OCI-M1 (cell line): ENCODE measurements at places on chromosomes 5 and 9.

- peak; percentile 59 for DNase-seq
These were observed 55.2 kb upstream of the TMEM215 start for GRCh38 chr9:32728181-32728580.

GRCh38 chr5:9707732-9708462 is 77.7 kb upstream of the TAS2R1 start:
- DNase-seq = no peak

- DNase-seq = no peak
These were observed 389.4 kb upstream of the SLC24A2 start for GRCh38 chr9:20178197-20178596.

- peak; percentile 85 for DNase-seq
These were observed 10.9 kb upstream of the LAMC3 start for GRCh38 chr9:130997925-130998596.

DNA sequence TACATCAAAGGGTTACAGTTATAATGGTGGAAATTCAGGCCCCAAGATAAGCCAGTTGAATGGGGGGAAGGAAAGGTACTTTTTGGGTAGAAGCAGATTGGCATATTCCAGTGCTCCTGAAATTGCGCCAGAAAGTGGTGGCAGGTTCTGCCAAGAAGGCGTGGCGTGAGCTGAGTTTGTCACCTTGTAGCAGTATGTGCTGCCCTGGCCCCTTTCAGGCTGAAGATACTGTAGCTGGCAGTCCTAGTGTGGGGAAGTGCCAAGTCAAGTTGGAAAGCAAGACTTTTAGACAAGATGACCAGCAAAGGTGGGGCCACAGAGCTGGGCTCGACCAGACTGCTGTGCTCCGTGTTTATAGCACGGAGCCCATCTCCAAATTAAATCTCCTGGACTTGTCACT is 133.6 kb upstream of the GLRA1 start:
- DNase-seq = no peak

- DNase-seq = no peak
These were observed 32.6 kb downstream of the WDR36 start for GRCh38 chr5:111124793-111125192.

GRCh38 chr9:13278023-13278367 is 1.5 kb downstream of the MPDZ start:
- DNase-seq = no peak

GRCh38 chr5:179143446-179143845 is 83.3 kb downstream of the ZNF354C start:
- peak; percentile 4 for DNase-seq

DNA sequence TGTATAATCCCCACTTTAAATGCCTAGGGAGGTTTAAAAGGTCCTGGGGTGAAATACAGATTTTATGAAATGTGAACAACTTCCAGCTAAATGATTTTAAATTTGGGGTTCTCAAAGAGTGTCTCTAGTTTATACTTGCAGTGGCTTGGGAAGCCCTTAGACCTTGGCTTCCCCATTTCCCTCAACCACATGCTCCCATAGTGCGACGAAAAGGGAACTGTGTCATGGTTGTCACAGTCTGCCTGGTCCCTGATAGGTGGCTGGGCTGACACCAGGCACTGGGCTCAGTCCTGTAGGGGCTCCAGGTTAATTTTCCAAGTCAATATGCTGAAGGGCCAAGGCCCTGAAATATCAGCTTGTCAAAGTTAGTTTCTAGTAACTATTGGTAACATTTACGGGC is 10.4 kb upstream of the CXCL14 start:
- DNase-seq = peak; percentile 31

GRCh38 chr5:138258704-138259292 is 15.6 kb downstream of the GFRA3 start:
- DNase-seq = no peak

DNA sequence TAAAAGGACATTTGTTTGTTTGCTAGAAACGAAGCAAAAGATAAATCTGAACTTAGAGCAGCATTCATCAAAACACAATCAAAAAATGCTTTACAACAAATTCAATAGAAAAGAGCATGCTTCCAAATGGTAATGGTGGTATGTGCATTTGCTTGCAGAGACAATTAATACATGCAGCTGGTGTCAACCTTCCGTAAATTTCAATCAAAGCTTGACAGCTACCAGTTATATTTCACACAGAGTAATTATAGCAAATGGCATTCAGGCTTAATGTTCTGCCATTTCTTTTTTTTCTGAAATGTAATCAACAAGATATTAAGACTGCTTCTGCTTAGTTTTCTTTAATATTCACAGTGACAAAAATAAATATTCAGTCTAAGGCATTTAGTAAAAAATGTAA is 90.6 kb downstream of the AUH start:
- DNase-seq = no peak

GRCh38 chr9:98989036-98990000 is 45.6 kb downstream of the COL15A1 start:
- peak; percentile 6 for DNase-seq

- no peak for DNase-seq
These were observed 37.3 kb downstream of the SEC61B start for GRCh38 chr9:99259231-99259918.

DNA sequence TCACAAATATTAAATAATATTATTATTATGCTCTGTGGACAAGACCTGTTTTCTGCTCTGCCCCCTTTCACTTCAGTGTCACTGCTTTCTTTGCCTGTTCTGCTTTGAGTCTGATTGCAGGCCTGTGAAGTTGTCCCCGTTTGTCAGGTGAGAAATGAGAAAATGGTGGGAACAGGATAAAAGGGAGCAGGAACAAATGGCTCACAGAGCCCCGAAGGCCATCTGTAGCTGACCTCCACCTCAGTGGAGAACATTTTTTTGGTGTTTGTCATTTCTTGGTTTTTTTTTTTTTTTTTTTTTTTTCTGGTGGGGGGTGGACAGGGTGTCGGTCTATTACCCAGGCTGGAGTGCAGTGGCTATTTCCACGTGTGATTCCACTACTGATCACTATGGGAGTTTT is 13.2 kb upstream of the S100Z start:
- DNase-seq = no peak

GRCh38 chr5:39199335-39199734 is 20.0 kb downstream of the FYB1 start:
- no peak for DNase-seq

DNA sequence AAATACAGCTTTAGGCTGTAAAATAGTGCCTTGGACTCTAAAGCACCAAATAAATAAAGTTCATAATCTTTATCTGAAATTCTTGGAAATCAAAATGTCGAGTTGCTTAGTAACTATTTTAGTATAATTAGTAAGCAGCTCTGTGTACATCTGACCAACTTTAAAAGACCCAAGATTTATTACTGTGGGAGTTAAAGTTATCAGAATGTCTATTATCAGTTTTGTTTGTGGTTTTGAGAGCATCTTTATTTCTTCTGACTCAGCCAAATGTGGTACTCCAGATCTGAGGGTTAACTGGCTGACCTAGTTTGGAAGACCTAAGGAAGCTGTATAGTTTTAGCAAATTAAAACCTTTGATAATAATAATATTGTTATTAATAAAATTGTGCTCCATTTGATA is 81.2 kb downstream of the PRLR start:
- peak; percentile 23 for DNase-seq

GRCh38 chr5:58294598-58295305 is 165.1 kb downstream of the PLK2 start:
- no peak for DNase-seq

DNA sequence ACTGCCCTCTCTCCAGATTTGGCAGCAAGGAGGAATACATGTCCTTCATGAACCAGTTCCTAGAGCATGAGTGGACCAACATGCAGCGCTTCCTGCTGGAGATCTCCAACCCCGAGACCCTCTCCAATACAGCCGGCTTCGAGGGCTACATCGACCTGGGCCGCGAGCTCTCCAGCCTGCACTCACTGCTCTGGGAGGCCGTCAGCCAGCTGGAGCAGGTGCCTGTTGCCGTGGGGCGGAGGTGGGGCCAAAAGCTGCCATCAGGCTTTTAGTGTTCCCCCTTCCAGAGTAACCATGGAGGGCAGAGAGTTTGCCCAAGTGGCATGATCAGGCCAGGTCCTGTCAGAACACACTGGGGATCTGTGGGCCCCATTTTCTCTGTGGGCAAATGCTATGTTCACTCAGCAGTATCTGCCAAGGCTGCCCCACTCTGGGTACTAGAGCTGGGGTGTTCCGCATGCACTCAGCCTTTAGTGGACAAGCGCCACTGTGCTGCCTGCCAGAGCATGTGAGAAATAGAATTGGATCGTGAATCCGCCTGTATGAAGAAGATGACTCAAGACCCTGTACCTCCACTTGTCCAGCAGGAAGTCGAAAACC is 117.1 kb downstream of the DAB2IP start:
- DNase-seq = no peak
